ENCODE measurements at places on chromosomes 5 and 9.

DNA sequence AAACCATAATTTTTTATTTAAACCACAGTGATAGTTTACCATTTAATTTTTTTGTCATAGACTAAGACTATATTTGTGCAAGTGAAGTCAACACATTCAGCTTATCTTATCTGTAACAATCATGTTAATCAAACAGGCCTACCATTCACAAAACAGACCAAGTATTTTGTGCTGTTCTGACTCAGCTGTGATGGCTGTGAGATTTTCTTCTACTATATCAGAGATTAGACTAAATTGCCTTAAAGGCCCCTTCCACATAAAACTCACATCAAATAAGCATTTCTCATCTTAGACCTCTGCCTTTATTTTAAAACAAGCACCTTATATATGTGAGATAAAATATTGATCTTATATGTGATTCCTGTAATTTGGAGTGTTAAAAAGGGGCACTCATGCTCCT lies 13.4 kb downstream of the CCDC152 start:
- DNase-seq = no peak

DNA sequence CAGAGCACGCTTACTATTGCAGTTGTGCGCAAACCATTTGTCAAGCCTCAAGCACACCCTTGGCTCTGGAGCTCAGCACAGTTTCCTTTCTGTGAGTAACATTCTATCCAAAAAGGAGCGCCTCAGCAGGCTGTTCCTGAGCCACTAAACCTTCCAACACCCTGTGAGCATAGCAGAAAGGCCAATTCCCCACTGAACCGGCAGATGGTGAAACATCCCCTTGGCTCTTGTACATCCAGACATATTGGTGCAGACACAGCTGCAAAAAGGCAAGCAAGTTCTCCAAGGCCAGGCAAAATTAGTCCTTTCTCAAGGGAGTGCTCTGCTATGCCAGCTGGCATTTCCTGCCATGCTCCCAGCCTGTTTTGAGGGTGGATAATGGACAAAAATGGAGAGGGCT lies 44.1 kb upstream of the CEMIP2 start:
- DNase-seq = no peak

DNA sequence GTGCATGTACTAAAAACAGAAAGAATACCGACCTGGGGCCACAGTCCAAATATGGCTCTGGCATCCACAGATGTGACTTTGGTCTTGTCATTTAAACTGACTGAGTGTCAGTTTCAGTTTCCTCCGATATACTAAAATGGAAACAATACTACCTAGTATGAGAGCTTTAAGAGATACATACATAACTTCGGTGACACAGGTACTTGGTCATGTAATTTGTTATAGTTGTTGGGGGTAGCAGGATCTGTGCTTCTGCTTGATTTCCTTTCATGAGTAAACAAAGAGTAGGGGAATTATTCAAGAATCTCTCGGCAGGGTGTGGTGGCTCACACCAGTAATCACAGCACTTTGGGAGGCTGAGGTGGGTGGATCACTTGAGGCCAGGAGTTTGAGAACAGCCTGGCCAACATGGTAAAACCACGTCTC lies 32.1 kb downstream of the MTMR12 start:
- DNase-seq = no peak

DNA sequence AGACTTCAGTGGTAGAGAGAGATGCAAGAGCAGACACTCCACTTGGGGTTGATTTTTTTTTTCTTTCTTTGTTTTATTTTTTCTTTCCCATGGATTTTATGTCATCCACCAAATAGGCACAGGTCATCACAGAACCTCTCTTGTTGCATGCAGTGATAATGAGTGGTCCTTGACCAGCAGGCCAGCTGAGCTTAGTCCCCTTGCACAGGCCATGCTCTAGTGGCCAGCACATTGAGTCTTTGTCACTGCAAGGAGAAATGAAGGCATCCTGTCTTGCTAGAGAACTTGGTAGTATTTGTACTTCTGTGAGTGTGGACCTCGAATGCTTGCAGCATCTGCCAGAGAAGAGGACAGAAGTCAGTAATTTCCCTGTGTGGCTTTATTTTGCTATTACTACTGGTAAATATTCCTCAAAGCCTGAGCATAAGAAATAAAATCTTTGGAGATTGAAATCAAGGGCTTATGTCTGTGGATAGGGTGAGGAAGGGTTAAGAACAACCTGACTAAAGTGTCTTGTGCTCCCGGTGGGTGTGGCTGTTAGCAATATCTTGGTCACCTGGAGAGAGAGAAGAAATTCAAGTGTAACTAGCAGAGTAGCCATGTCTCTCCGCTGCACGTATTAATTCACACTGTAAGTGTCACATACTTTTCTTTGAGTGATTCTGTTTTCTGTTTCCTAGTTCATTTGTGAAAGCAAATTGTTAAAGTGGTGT lies 45.3 kb upstream of the NCS1 start:
- DNase-seq = no peak

GRCh38 chr5:17157916-17158529 lies 59.4 kb upstream of the BASP1 start:
- no peak for DNase-seq

DNA sequence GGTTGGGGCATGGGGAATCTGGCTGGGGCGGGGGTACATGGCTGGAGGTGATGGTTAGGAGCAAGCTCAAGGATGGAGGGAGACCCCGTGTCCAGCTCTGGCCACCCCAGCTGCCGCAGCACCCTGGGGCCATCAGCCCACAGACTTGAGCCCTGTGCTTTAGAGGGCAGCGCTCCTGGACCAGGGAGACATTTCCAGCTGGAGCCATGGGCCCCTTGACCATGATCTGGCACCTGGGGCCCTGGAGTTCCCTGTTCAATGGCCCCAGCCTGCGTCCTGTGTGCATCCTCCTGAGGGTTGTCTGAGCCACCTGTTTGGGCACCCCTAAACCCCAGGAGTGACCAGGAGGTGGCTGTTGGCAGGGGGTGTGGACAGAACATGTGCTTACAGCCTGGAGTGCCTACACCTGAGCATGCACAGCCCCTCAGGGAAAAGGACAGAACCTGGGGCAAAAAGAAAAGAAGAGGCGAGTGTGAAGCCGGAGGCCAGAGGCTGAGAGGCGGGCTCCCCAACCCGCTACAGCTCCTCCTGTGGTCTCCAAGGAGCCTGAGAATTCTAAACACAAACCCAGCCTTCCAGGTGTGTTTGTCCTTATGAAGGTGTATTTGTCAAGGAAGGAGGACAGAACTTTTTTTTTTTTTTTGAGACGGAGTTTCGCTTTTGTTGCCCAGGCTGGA lies 126.7 kb downstream of the C9orf50 start:
- no peak for DNase-seq

- peak; percentile 17 for DNase-seq
Measured at GRCh38 chr5:110058175-110058574, 368.4 kb downstream of the MAN2A1 start.

- DNase-seq = no peak
Measured at GRCh38 chr5:73321757-73322436, 126.7 kb downstream of the FOXD1 start.

GRCh38 chr5:20041326-20042274 lies 53.6 kb upstream of the CDH18 start:
- no peak for DNase-seq

- no peak for DNase-seq
Measured at GRCh38 chr9:79387101-79387835, 184.5 kb upstream of the TLE4 start.

- no peak for DNase-seq
Measured at GRCh38 chr5:35804201-35804653, 52.5 kb upstream of the IL7R start.

- no peak for DNase-seq
Measured at GRCh38 chr9:135201711-135202110, 114.2 kb downstream of the OLFM1 start.

GRCh38 chr5:2759091-2759490 lies 7.6 kb upstream of the IRX2 start:
- no peak for DNase-seq

DNA sequence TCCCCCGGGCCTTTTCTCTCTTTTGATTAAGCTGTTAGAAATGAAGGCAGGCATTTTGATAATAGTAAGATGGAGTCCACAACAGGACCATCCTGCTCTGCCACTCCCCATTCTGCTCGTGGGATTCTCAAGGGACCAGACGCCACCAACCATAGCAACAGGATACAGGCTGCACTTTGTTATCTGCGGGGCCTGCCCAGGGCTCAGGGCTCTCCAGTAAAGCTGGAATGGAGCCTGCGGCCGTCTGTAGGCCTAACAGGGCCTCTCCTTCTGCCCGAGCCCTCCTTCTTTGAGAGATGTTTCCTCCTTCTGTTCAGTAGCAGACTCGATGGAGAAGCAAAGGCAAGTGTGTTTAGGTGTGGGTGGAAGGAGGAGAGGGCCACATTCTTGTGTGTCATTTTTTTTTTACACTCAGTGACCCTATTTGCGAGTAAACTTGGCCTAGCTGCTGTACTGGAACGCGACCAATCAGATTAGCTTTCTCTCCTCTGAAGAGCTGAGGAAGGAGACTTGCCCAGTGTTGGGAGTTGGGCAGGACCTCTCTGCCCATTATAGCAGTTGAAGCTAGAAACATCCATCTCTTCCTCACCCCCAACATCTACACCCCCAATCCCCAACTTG lies 8.9 kb upstream of the EPB41L4B start:
- peak; percentile 95 for DNase-seq

DNA sequence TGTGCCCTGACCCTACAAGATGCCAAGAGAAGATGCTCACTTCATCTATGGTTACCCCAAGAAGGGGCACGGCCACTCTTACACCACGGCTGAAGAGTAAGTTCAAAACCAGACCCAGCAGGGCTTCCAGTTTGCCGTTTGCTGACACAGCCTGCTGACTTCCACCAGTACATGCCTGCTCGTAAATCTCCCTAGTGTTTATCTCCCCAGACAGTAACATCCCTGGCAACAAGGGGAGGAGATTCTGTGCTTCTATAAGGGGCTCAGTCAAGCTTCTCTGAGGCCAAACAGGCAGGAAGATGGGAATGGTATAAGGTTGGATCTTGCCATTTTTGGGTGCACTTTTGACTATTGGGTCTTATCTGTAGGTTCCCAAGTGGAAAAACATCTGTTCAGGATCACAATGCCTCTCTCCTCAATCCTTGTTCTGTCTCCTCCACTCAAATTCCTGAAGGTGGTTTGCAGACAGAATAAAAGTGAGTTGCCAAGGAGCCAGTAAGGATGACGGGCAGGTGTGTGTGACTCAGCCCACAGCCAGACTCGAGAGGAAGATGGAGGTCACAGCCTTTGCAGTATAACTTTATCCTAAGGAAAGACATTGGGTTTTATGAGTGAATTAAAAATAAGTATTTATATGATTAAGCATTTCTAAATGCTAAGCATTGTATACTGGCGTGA lies 1.9 kb downstream of the MLANA start:
- DNase-seq = no peak
